NCI-H345 (cell line): ENCODE measurements at places on chromosomes 11 and 22.

GRCh38 chr11:127376301-127376700 is 375.7 kb upstream of the KIRREL3 start:
- DNase-seq: no peak

- no peak for DNase-seq
These were observed 715.5 kb downstream of the BRD1 start for GRCh38 chr22:49112176-49112575.

GRCh38 chr11:102186551-102187191 is 76.4 kb downstream of the YAP1 start:
- DNase-seq: no peak

GRCh38 chr11:86639137-86639536 is 33.3 kb downstream of the ME3 start:
- no peak for DNase-seq

GRCh38 chr11:45748801-45749200 is 56.1 kb upstream of the SLC35C1 start:
- no peak for DNase-seq

DNA sequence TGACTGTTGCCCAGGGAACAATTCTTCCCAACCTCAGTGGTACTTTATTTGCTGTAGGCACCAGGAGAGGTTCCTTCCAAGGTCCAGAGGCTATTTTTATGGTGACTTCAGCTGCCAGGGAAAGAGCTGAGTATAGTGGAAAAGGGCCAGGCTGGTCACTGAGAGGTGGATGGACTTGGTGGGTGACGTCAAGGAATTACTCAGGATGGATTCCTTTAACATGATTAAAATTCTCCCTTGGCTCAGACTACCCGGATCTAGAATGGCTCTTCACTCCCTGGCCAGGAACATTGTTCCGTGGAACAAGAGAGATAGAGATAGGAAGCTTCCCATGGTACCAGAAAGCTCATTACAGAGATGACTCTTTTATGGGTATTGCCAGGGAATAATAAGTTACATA is 8.7 kb upstream of the CALCA start:
- DNase-seq: no peak

- DNase-seq: no peak
These were observed 1.5 kb downstream of the FEZ1 start for GRCh38 chr11:125494561-125494960.
